WTC11 (cell line): ENCODE measurements at places on chromosomes 3 and 15. TPM values are rescaled to one million over a fixed set of nuclear protein-coding genes. Genes with fewer than 3 reads are reported as not detected.

GRCh38 chr15:40367686-40368611, 9.9 kb downstream of the DISP2 start:
- peak; percentile 90 for DNase-seq

DNA sequence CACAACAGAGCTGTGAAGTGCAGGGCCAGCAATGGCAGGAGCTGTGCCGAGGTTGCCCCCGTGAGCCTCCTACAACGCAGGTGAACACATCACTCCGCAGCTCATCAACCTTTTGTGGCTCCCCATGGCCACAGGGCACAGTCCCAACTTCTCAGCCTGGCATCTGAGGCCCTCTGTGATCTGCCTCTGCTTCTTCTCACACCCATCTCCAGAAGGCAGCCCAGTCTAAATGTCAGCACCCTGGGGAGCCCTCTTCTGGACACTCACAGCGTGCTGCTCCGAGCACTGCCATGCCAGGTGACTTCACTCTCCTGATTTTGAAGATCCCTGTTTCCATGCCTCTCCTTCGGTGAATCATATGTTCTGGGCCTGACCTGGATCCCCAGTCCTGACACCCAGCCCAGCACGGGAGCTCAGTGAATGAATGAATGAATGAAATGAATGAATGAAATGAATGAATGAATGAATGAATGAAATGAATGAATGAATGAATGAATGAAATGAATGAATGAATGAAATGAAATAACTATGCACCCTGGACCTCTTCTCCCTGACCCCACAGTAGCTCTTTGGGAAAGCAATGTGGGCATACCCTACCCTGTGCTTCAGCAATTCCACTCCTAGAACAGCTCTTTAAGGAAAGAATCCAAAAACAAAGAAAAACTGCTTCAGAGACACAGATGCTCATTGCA, 17.9 kb upstream of the SKIC8 start:
- DNase-seq, result no peak

DNA sequence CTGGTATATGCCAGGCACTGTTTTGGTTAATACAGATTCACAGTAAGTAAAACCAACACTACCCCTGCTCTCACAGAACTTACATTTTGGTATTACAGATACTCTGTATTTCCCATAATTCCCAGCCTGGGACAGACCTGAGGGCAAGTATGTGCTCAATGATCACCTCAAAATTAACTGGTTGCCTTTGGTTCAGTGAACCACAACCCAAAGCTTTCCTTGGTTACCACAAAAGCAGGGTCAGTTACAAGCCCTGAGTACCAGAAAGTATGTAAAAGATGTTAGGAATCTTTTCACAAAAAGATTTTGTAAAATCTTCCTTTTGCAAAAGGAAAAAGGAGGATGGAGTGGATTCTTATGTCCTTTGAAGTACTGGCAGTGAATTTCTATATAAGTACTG, 72.2 kb upstream of the GUCA1C start:
- no peak for DNase-seq

- DNase-seq, result no peak
Observed at GRCh38 chr3:101255441-101255840, 64.9 kb downstream of the IMPG2 start.

DNA sequence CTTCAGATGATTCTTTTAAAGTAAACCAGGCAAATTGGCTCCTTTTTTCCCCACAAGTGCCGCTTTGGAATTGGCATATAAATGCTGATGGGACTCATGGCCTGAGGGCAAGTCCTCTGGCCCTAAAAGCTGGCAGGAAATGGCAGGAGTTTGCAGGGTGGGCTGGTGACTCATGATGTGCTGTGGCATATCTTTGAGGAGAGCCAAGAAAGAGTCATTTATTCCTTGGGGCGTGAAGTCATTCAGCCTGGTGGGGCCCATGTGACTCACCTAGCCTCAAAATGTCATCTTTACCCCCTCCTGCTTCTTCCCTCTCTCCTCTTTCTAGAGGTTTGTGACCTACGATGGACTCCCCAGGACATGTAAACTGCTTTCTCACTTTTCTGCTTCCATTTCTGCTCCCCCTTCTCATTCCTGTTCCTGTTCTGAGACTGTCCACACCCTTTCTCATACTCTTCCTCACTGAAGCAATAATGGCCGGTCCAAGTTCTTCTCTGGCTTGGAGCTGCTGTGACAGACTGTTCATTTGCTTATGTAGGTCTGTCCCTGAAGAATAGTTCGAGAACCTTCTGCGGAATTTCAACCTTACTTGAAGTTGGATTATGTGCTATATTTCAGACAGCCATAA, 326.1 kb downstream of the SATB1 start:
- DNase-seq, result no peak

DNA sequence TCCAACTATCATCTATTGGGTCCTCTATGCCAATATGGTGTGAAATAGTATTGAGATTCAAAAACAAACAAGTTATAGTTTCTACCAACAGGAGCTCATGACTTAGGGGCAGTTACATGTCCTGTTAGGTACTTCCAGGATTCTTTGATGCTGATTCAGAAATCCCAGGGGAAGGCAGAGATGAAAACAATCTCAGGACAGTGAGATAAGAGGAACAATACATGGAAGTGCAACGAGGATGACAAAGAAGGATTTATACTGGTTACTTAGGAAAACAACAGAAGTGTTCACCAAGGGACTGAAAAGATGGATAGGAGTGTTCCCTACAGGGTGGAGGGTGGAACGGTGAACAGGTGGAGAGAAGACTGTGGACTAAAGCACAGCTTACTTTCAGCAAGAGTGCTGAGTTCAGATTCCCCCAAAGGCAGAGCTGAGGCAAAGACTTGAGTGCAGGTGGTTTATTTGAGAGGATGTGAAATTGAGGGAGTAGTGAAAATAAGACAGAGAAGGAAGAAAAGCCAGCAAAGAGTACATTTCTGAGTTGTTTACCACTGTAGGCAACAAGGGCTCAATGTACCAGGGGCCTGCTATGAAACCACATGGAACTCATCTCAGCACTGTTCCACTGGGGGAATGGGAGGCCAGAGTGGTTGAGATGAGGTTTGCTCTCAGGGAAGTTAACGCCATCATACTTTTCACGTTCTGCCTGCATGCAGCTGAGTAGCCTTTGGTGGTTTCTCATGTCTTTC, 68.1 kb downstream of the TRIM69 start:
- DNase-seq, result no peak

DNA sequence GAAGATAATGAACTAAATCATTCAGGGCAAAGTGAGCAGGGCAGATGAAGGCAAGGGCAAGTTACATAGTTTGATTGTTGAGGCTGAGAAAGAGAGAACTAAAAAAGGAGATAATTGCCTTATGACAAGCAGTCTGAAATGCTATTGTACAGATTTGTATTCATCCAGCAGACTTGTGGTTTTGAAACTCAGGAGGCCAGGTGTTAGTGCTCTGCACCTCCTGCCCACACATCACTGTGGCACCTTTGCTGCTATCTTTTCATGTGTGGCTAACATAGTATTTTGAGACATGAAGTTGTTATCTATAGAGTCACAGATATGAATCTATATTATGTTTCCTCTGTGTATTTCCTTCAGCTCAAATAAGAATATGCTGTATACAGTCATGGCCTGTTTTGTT, 24.3 kb upstream of the SUCLG2 start:
- DNase-seq, result no peak

- DNase-seq, result no peak
Observed at GRCh38 chr3:160851629-160852210, 95.7 kb downstream of the PPM1L start.

GRCh38 chr3:103904991-103905390, 1461.7 kb upstream of the ALCAM start:
- no peak for DNase-seq

DNA sequence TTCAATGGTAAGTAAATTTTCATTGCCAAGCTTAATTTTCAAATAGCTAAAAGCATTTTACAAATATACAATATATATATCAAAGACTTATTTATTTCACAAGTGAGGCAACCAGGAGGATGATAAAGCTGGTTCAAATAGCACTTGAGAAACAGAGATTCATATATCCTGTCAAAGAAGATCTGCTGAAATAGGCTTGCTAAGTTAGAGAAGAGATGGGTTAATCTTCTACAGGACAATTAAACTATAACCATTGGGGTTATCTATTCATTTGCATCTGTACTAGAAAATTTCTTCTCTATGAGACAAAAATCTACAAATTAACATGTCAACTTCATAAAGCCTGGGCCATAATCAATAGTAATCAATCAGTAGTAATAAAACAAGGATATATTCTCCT, 637.7 kb upstream of the UBE2E2 start:
- no peak for DNase-seq

DNA sequence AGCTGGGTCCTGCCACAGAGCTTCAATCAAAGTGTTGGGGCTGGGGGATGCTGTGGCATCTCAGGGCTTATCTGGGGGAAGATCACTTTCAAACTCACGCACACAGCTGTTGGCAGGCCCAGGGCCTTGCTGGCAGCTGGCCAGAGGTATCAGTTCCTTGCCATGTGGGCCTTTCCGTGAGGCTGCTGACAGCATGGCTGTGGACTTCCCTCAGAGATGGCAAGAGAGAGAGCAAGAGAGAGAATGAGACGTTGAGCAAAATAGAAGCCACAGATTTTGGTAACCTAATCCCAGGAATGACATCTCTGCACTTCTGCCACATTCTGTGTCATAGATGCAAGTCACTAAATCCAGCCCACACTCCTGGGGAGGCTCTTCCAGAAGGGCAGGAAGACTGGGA, 91.0 kb downstream of the TPRG1 start:
- DNase-seq, result no peak

GRCh38 chr15:72047020-72047419, 70.9 kb downstream of the MYO9A start:
- DNase-seq, result no peak

- DNase-seq, result no peak
Observed at GRCh38 chr3:86978111-86978551, 12.8 kb downstream of the VGLL3 start.

DNA sequence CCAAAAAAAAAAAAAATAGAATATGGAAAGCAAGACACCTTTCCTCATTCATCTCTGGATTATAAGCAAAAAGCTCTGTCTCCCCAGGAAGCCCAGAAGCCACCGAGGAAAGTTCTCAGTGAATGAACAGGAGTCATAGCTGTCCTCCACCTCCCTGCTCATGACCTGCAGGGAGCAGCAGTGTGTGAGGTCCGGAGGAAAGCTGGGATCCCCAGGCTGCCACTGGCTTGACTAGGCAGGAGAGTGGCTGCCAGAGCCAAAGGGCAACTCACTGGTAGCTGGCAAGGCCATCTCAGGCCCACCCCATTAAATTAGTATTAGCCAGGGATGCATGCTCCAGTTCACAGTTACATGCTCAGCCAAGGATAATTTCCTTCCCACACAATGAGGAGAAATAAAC, 191.6 kb upstream of the STT3B start:
- DNase-seq, result peak; percentile 44

Gene INKA1
- 1.4 to 2.0 TPM (median 1.5 TPM) in 3 replicates for total RNA-seq

Gene GPR149
- 0.09 TPM in 1 of 3 replicates, not detected in the others for total RNA-seq

Gene SEMA3B
- 7.3 to 9.0 TPM (median 8.7 TPM) in 3 replicates for total RNA-seq

Gene FETUB
- total RNA-seq, result not detected in 3 replicates

Gene C2CD4B
- total RNA-seq, result 0.82 to 1.3 TPM (median 0.96 TPM) in 3 replicates

Gene CIB2
- total RNA-seq, result 45.2 to 56.4 TPM (median 56.2 TPM) in 3 replicates

Gene TMEM212
- total RNA-seq, result not detected in 3 replicates

Gene CCR9
- total RNA-seq, result not detected in 3 replicates

Gene SCN11A
- total RNA-seq, result 0.13 to 0.27 TPM (median 0.25 TPM) in 3 replicates

Gene TRIM71
- 237 to 274 TPM (median 238 TPM) in 3 replicates for total RNA-seq

Gene PLA2G4E
- 0.02 TPM in 1 of 3 replicates, not detected in the others for total RNA-seq
